ENCODE measurements at places on chromosomes 2 and 18.

DNA sequence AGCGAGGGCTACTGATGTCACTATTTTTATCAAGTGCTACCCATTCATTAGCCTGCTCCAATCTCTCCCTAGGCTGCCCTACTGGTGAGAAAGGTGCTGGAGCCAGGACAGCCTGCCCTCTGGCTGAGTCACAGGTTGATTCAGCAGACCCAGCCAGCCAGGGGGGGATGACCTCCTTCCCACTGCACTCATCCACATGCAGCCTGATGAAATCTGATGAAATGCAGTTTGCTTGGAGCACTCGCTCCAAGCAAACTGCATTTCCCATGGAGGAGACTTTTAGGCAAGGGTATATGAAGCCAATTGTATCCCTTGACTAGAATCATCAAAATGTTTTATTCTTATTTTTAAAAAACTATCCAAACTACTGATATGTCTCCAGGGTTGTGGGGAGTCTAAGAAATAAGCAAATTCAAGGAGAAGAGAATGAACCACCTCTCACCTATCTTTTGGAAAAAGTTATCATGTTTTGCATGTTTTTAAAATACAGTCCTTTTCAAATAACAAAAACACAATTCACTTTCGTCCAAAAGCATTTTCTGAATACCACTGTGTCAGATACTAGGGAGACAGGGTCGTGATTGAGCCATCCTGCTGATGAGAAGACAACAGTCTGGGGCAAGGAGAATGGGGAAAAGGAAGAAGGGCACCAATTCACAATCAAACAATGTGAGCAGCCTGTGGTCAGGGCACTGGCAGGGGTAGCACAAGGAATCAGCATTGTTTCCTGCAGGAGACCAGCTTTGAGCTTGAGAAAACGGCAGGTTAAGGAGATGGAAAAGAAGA, 128.3 kb downstream of the AFF3 start:
- DNase-seq, result no peak

- no peak for DNase-seq
Observed at GRCh38 chr2:84839851-84840250, 41.0 kb downstream of the TRABD2A start.

- no peak for DNase-seq
Observed at GRCh38 chr2:137023205-137023604, 257.9 kb downstream of the THSD7B start.

DNA sequence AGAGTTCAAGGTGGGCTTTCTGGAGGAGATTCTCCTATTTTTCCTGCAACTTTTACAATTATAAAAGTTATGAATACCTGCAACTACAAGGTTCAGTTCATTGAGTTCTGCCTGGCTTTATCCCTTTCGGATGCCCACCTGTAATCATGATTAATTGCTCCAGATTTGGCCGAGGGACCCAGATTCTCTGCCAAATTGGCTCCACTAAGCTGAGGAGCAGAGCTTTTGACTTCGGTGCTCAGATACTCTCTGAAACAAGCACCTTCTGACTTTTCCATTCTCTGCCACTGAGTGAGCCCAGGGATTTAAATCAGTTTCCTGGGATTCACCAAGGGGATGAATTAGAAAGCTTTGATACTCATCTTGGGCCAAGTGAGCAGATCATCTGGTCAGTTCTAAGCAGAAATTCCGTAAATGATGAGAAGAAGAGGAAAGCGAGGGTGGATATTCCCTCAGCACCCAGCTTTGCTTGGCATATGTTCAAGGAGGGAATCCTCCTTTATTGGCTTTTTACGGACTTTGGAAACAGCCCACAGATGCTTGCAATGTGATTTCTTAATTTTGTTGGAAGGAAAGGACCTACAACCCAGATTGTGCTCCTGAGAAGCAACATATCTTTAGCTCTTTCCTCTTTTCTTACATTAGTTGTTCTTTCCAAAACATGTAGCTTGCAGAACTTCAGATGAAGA, 179.2 kb downstream of the SETBP1 start:
- DNase-seq, result no peak

GRCh38 chr2:119350311-119350998, 16.2 kb downstream of the C2orf76 start:
- DNase-seq, result no peak

DNA sequence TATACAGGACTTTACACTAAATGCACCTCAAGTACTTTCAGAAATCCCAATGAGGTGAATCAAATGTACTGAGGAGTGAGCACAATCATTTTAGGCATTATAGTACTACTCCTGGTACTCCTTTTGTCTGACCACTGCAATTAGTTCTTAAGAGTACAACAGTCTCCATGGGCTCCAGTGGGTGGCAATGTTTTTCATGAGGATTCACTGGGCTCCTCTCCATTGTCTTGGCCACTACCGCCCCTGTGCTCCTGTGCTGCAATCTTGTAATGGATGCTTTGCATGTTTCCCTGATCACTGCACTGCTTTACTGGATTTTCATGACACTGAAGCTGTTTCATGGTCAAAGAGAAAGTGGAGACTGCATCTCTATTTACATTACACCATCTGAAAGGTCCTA, 268.5 kb upstream of the ZSWIM2 start:
- DNase-seq, result no peak

DNA sequence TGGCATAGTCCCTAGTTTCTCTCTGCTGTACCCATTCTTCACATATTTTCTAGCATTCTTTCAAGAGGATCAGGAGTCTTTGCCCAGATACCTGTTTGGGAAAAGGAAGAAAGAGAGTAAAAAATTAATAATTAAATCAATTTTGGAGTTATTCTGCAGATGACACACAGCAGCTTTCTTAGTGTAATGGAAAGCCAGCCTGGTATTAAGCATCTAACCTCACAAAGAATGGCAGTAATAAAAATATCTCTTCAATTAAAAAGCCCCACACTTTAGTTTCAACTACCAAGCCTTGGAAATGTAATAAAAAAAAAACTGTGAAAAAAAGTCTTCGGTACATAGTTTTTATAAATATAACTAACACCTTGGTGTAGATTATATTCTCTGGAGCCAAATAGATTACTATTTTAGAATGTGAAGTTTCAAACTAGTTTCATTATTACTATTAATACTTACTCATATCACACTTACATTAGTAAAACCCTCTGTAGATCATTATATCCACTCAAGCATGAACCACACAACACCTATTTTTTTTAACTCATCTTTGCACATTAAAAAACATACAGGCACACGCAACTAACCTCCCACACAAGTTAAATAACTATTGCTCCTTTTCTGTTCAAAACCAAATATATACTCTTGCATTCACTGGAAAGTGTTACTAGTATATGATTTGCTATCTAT, 90.9 kb downstream of the GPD2 start:
- no peak for DNase-seq

DNA sequence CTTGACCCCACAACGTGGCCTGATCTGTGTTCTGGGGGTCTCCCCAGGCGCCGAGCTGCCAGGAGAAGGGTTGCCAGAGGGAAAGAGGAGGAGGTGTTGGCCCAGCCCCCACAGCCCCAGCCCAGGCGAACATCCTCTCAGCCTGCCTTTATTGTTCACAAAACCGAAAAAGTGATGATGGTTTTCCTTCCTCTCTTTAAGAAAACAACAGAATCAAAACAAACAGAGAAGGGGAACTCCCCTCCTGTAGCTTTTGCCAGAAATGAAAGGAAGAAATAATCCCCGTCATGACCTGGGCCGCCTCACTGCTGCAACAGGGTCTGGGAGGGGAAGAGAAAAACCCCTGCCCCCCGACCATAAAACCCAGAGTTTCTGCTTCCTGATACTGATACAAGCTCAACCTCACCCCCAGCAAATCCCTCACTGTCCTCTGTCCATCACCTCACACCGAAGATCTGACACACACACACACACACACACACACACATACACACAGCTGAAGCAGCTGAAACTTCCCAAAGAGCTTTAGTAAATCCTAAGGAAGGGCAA, 52.0 kb downstream of the ZFP36L2 start:
- no peak for DNase-seq

GRCh38 chr18:33404244-33404873, 36.2 kb downstream of the CCDC178 start:
- no peak for DNase-seq

GRCh38 chr2:74747411-74748080, 86.4 kb upstream of the HK2 start:
- no peak for DNase-seq

DNA sequence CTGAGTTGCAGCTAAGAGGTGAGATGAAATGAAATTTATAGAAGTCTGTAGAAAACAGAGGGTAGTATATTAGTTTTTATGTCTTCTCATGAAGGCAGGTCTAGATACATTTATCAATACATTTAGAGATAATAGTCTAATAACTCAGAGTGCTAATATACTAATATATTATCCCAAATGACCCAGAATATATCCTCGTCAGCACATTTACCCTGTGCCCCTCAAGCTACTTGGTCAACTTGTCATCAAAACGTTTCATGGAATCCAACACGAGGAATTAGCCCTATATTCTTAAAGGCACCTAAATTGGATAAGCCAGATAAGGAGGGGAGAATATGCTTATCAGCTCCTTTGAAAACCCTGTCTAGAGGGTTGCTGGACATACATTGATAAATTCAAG, 415.1 kb upstream of the LRRTM1 start:
- DNase-seq, result no peak

DNA sequence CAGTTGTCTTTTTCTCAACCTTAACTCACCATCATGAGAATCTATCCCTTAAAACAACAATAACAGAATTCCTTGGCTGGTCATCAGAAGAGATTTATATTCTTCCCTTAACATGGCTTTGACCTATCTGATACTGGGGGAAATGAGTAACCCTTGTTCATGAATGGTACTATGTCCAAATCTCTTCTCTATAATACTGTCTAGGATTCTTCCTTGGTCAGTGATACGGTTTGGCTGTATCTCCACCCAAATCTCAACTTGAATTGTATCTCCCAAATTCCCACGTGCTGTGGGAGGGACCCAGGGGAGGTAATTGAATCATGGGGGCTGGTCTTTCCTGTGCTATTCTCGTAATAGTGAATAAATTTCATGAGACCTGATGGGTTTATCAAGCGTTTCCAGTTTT, 282.0 kb upstream of the SIX2 start:
- DNase-seq, result no peak

GRCh38 chr2:181573140-181573736, 83.7 kb downstream of the CERKL start:
- DNase-seq, result no peak

DNA sequence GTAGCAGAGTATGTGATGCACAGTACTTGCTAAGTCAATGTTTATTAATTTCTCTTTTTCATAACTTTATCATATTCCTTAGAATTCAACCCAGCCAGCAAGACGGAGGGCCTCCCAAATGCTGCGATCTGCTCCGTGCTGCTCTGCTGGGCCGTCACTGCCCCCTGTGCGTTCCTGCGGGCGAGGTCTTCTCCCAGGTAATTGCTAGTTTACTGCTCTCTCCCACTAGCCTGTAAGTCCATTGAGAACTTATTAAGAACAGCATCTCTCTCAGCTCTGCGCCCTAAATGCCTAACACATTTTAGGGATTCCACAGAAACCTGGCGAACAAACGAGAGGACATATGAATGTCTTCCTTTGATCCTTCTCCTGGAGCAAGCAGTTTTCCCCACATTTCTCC, 153.6 kb upstream of the ARHGAP28 start:
- DNase-seq, result no peak

- peak; percentile 72 for DNase-seq
Observed at GRCh38 chr18:79507076-79507545, 111.4 kb downstream of the NFATC1 start.

GRCh38 chr2:9164112-9164608, 42.5 kb upstream of the ASAP2 start:
- no peak for DNase-seq

DNA sequence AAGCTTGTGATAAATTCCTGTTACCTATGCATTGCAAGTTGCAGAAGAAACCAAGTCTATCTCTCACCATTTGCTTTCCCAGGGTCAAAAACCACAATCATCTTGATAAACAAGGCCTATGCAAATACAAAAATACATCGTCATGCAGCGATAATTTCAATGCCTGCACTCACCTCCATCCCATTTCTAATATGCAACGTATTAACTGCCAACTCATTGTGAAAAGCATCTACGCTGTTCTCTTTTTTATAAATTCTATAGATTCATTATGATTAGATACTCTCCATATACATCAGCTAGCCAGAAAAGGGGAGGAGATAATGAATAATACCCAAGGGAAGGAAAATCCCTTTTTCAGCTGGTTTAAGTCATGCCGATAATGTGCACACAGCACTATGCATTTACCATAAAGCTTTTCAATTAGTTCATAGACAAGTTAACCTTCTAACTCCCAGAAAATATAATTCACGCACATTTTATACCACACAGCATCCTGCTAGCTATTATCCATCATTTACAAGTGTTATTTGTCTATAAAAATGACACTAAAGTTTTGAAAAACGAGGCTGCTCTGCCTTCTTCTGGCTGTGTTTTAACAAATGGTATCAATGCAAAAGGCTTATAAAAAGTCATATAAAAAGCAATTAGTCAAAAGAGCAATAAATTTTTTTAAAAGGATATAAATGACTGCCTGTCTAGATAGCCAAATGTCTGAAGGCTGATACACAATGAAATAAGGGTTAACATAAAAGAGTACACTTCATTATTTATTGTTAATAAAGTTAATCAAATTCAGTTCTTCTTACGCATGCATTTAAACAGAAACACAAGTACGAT, 77.6 kb downstream of the AFF3 start:
- no peak for DNase-seq

DNA sequence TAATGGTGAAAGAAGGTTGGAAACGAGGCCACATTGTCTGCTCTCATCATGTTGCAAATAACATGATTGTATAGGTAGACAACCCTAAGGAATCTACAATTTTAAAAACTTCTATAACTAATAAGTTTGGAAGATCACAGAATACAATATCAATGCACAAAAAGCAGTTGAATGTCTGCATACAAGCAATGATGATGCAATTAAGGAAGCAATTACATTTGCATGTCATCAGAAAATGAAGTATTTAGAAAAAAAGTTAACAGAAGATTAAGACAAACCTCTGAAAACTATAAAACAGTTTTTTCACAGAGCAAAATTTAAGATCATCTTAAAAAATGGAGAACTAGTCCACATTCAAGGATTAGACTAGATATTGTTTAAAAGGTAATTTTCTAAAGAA, 181.1 kb downstream of the METTL4 start:
- no peak for DNase-seq
